ENCODE measurements at places on chromosomes 13 and 19.

DNA sequence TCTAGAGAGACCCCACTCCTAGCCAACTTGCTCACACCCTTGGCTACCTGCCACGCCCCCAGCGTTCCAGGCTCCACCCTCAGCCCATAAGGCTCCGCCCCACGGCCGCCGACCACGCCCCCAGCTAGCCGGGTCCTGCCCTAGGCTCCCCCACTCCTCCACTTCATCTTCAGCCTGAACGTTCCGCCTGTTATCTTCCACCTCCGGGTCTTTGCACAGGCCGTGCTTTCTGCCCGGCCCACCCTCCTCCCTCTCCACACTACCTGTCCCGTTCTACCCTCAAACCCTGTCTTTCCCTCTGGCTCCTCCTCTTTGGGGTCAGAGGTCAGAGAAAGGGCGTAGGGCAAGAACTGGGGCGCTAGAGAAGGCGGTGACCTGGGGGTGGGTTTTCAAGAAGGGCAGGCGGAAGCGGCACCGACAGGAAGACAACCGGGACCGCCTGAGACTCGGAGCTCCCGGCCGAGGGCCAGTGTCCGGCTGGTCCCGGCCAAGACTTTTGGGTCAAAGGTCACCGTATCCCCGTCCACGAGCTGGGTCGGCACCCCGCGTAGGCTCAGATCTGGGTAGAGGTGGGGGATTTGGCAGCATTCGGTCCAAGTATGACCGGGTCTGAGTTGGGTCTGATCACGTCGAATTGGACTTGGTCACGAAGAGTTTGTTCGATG lies 2.2 kb downstream of the PDE4C start:
- no peak for DNase-seq

DNA sequence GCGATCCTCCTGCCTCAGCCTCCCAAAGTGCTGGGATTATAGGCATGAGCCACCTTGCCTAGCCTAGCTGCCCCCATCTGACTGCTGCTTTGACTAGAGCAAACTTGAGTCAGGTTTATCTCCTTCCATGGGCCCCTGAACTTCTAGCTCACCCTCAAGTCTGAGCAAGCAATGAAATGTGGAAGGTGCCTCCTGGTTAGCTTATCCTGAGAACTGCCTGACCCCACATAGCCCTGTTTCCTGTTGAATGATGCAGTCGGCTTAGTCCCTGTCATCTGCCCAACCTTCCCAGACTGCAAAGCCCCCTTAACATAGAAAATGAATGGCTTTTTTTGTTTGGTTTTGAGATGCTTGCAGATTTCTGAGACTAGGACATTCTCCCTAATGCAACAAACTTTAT lies 8.9 kb upstream of the TMEM160 start:
- DNase-seq, result no peak

GRCh38 chr19:33285441-33285927 lies 16.9 kb downstream of the CEBPA start:
- no peak for DNase-seq

GRCh38 chr13:79439275-79439674 lies 33.2 kb upstream of the RBM26 start:
- DNase-seq, result no peak

DNA sequence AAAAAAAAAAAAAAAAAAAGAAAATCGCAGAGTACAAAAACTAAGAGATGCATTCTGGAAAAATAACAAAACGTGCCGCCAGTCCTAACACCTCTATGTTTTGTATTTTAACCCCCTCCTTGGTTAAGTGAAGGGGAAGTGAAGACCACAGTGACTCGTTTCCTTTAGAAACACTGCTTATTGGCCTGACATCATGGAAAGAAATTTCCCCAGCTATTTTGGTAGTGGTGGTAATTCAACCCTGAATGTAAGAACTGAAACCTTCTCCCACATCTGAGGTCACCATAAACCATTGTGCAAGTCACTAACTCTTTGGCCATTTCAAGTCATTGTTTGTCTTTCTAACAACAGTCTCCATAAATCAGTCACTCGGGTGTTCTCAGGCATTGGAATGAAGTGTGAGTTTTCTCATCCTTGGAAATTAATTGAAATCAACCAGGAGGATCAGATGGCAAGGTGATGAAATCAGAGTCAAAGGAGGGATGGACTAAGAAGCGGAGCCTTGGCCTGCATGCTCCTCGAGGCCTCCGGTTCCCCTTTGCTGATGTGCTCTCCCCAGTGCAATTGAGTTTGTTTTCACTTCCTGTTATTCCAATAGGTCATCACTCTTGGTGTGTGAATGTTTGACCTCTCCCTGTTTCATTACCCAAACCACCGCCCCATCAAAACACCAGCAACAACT lies 443.9 kb downstream of the FGF9 start:
- DNase-seq, result no peak

DNA sequence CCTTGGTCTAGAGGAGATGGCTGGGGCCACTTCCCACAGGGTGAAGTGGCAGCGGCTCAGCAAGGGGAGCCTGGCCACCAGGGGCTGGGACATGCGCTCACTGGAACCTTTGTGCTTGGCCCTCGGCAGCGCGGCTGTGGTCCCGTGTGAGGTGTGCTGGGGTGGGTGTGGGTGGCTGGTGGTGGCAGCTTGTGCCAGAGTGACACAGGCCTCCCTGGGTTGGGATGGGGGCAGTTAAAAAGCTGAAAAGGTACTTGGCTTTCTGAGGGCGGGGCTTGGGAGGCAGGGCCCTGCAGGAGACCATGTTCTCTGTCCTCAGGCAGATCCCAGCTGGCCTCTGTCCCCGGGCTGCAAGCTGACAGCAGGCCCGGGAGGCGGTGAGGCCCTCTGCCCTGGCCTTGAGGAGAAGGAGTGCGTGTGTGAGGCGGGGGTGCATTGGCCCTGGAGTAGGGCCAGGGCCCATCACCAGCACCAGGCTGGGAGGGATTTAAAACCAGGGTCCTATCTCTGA lies 17.3 kb downstream of the MPND start:
- no peak for DNase-seq

GRCh38 chr13:97911311-97912138 lies 42.0 kb upstream of the IPO5 start:
- no peak for DNase-seq

- no peak for DNase-seq
These were observed 149.8 kb downstream of the DLEU7 start for GRCh38 chr13:50693727-50694126.
